ENCODE measurements at places on chromosomes 12 and 14. TPM values are rescaled to one million over a fixed set of nuclear protein-coding genes. Genes with fewer than 3 reads are reported as not detected.

GRCh38 chr12:19719672-19720071, 280.4 kb downstream of the AEBP2 start:
- no peaks in the 10 kb centered on the region for H3K27me3 ChIP-seq
- no peaks in the 10 kb centered on the region for H3K36me3 ChIP-seq
- no peak for DNase-seq
- no peak overlapping the region for H3K27ac ChIP-seq

DNA sequence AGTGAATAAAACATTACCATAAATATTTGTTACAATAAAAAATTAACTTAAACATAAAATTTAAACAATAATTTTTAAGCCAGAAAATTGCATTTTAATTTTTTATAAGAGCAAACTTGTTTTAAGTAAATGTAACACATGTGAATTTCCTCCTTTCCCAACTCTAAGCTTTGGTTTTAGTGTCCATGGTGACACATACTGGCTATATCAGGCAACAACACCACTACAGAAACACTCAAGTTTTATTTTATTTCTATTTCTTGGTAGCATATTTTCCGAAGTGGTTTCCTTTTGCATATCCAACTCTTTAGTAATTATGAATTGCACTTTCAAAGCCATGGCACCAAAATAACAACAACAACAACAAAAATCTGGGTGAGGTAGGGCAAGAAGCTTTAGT, 2.2 kb downstream of the NELL2 start:
- DNase-seq, result peak; percentile 61
- H3K27me3 ChIP-seq, result peaks cover 8% of the 10 kb centered on the region

DNA sequence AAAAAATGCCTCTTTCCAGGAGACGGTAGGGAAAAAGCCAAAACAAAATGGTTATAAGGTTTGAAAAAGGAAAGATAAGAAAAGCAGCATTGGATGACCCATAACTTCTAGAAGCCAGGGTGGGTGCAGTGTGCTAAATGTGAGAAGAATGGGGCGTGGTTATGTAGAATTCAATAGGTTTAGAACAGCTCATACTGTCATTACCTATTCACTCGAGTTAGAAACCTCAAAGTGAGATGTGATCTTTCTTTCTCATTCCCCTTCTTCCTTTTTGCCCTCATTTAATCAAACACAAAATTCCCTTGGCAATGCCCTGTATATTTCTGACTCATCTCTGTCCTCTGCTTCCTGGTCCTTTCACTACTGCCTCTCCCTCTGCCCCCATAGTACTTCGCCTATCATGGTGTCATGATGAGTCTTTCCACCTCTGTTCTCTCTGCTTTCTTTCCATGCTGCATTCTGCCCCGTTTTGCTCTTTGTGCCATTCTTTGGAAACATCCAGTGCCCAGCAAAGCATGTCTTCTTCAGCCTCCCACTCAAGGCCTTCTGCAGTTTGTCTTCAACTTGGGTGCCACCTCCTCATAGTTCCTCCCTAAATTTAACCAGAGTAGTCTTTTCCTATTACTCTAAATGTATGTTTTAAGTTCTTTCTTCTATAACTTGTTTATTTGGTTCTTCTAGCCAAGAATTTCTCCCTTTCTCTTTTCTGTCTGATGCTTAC, 496.3 kb downstream of the NRXN3 start:
- no peaks in the 10 kb centered on the region for H3K27me3 ChIP-seq
- H3K36me3 ChIP-seq, result no peaks in the 10 kb centered on the region
- no peaks in the 10 kb centered on the region for H3K4me1 ChIP-seq
- H3K27ac ChIP-seq, result no peak overlapping the region
- DNase-seq, result no peak

The EML5 gene
- total RNA-seq, result 2.8 TPM

The LRTM2 gene
- total RNA-seq, result not detected

DNA sequence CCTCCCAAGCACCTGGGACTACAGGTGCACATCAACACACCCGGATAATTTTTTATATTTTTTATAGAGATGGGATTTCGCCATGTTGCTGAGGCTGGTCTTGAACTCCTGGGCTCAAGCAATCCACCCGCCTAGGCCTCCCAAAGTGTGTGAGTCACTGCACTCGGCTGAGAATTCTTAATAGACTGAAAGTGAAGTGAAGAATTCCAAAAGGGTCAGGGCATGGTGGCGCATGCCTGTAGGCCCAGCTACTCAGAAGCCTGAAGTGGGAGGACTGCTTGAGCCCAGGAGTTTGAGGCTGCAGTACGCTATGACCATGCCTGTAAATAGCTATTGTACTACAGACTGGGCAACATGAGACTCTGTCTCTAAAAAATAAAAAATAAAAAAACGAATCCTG, 43.7 kb downstream of the TCHP start:
- no peak overlapping the region for H3K27ac ChIP-seq
- H3K4me3 ChIP-seq, result no peak overlapping the region
- DNase-seq, result no peak
- peaks cover 20% of the 10 kb centered on the region for H3K4me1 ChIP-seq

Data from CD4-positive, alpha-beta T cell (primary cell).